ENCODE measurements at places on chromosomes 1 and 21. TPM values are rescaled to one million over a fixed set of nuclear protein-coding genes. Genes with fewer than 3 reads are reported as not detected.
A peak's percentile ranks its signal among the peaks of the same experiment; 100 is the strongest.

NUDT4B gene
- 20.4 TPM for polyA plus RNA-seq

GRCh38 chr1:39529901-39530535 is 38.6 kb downstream of the BMP8A start:
- DNase-seq = no peak

GRCh38 chr21:15192243-15192642 is 127.4 kb upstream of the NRIP1 start:
- DNase-seq = no peak

DNA sequence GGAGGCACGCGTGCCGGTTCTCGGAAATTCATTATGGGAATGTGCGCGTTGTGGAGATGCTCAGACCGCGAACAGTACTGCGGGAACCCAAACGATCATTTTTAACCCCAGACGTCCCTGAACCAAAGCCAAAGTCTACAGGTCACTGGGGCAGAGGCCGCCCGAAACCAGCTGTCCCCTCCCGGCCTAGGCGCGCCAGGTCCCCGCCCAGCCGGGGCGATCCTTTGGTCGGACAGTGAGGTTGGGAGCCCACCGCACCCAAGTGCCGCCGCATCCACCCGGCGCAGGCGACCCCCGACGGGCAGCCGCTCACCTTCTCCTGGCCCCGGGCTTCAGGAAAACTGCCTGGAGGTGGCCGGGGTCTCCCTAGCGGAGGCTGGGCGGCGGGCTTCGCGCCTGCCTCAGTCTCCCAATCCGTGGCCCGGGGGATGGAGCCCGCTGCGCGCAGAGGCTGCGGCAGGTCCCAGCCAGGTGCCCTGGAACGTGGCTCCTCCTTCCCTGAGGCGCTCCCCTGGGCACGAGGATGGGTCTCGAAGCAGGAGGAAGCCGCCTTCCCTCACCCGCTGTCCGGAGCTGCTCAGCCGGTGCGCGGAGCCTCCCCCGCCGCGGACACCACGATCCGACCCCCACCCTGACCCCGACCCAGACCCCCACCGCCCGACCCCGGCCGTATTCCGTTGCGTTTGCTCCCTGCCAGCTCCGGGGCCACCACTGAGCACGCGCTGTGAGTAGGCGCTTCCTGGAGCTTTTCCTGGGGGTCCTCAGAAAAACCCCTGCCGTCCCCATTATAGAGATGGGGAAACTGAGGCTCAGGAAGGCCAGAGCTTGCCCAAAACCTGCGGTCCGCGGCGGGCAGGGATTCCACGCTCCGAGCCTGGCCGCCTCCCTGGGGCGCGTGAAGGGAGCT is 8.1 kb upstream of the SLX9 start:
- no peak for DNase-seq

DNA sequence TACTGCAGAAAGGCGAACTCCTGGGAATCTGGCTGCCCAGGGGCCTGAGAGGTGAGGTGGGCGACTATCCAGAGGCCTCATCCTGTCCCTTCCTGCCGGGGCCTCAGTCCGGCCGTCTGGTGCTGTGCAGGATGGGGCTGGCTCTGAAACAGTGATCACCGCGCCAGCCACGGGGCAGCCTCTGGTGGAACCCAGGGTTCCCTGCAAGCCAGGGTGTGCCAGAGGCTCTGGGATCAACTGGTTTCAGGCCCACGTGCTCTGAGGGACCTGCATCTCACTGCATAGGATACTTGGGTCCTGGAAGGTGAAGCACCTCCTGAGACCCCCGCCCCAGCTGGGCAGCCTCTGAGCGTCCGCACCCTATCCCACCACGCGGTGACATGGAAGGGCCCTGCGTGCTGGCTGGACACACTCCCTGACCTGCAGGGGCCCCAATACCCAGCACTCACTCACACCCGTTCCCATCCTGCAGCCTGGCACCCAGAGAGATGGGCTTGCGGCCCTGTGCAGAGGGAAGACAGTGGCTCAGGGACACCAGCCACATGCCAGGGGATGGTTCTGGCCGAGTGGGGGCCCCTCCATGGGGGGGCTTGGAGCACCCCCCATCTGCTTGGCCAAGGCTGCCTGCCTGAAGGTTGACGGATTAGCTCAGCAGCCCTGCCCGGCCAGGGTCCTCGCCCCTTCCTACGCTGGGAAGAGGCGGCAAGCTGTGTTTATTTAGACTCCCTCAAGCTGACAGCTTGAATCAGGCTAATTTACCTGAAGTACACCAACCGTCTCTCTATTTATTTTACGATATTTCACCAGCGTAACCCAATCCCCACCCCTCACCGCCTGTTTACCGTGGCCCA is 64.3 kb upstream of the TTC34 start:
- DNase-seq = no peak

- no peak for DNase-seq
Observed at GRCh38 chr1:161095230-161095629, 2.9 kb upstream of the KLHDC9 start.

GRCh38 chr1:63709267-63709828 is 64.5 kb upstream of the ROR1 start:
- DNase-seq = no peak

DNA sequence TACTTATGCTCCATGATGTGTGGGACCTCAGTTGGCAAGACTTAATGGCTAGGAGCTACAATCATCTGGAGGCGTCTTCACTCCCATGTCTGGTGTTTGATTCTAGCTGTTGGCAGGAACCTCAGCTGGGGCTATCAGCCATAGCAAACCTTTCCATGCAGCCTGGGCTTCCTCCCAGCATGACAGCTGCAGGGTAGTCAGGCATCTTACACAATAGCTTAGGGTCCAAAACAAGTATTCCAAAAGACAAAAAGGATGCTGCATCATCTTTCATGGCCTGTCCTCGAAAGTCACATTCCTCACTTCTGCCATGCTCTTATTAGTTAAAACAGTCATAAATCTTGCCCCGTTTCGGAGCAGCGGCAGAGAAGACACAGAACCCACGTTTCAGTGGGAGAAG is 90.9 kb downstream of the LRRC8C start:
- DNase-seq = no peak

- no peak for DNase-seq
Observed at GRCh38 chr1:210586771-210587170, 258.1 kb downstream of the HHAT start.

- DNase-seq = no peak
Observed at GRCh38 chr21:27060190-27060589, 93.3 kb upstream of the ADAMTS5 start.

- no peak for DNase-seq
Observed at GRCh38 chr1:153733970-153734369, 6.1 kb downstream of the INTS3 start.

NUP210L gene
- not detected for polyA plus RNA-seq

FAM163A gene
- not detected for polyA plus RNA-seq

GRCh38 chr21:26965907-26966581 is 844 bp downstream of the ADAMTS5 start:
- no peak for DNase-seq

GRCh38 chr1:218332416-218332815 is 12.7 kb upstream of the TGFB2 start:
- no peak for DNase-seq

CFAP74 gene
- not detected for polyA plus RNA-seq

SLC2A5 gene
- polyA plus RNA-seq = 0.31 TPM

GRCh38 chr1:235650341-235651169 is 971 bp upstream of the GNG4 start:
- DNase-seq = no peak

- DNase-seq = peak; percentile 44
Observed at GRCh38 chr1:217029281-217030157, 306.3 kb upstream of the ESRRG start.

DNA sequence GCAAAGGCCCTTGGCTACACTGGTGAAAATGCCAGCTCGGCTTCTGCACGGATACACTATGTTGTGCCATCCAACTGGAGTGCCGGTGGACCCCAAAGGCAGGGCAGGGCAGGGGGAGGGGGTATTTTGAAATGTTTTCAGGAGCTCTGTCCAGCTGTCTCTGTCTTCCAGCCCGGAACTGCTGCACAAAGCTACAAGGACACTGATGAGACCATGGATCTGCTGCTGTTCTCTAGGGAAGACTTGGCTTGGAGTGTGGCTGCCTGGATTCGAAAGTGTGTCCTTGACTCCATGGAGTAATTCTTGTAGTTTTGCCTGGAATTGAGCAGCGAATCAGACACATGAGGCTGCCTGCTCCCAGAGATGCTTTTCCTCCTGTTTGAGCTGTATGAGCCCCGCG is 42.4 kb downstream of the TTC39A start:
- no peak for DNase-seq

KDF1 gene
- polyA plus RNA-seq = not detected

- no peak for DNase-seq
Observed at GRCh38 chr1:196121181-196121580, 487.1 kb downstream of the KCNT2 start.

RHOU gene
- 0.63 TPM for polyA plus RNA-seq

Data from BJ (cell line).